Left renal cortex interstitium (tissue), 4 donors: ENCODE measurements at places on chromosomes 16 and 17.

GRCh38 chr16:57837305-57838125 is 35.2 kb upstream of the KIFC3 start:
- no peak for DNase-seq

- DNase-seq, result no peak
Measured at GRCh38 chr17:30347488-30347887, 13.6 kb upstream of the TMIGD1 start.

DNA sequence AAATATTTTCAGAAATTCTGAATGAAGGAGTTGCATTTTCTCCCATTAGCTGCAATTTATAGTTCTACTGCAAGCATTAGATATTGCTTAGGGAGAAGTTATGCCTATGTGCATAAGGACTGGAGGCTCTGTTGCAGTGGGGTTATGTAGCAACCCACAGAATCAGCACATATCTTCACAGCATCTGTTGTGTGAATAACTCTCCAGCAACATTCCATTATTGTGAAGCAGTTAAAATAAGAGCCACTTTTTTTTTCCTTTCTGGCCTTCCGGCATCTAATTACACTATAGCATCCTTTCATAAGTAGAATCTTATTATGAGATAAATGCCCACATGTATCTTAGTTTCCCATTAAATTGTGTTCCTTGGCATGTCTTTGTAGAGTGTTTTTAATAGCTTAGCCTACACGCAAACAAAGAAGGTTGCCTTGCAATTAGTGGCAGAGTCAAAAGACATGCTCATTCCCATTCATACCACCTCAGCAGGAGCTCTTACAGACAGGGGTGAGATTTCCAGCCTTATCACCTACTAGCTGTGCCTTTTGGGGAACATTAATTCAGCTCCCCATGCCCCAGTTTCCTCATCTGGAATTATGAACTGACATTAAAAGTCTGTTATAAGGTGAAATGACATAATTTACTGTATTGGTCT is 596.0 kb upstream of the GOT2 start:
- no peak for DNase-seq

DNA sequence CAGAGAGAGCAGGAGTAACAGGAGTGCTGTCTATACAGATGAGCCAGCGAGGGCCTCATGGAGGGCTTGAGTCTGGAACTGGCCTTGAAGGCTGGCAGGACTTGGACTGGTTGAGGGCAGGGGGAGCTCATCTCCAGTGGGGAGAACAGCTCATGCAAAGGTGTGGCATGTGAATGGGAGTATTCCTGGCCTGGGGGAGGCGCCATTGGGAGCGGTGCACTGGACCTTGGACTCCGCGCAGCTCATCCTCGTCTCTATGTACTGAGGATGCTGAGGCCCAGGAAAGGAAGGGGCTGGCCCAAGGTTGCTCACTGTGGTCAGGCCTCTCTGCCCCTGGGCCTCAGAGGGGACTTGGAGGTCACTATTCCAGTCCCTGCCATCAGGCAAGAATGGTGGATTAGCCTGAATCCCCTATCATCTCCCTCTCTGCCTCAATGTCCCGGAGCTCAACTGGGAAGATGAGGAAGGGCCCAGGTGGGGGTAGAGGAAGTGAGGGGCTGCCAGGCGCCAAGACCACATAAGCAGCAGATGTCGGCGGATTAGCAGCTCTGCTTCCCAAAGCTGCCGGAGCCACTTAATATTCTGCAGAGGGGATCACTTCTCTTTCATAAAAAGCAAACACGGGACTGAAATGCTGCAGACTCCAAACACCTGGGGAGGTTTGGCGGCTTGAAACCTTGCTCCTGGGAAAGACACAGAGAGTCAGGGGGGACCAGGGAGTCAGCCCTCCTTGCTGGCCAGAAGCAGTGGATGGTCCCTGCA is 88.9 kb downstream of the SDK2 start:
- DNase-seq, result no peak

GRCh38 chr17:16465861-16466338 is 26.1 kb downstream of the LRRC75A start:
- no peak for DNase-seq
